ENCODE measurements at places on chromosomes 2 and 18.

- no peak for DNase-seq
Observed at GRCh38 chr2:51213826-51214225, 181.9 kb upstream of the NRXN1 start.

DNA sequence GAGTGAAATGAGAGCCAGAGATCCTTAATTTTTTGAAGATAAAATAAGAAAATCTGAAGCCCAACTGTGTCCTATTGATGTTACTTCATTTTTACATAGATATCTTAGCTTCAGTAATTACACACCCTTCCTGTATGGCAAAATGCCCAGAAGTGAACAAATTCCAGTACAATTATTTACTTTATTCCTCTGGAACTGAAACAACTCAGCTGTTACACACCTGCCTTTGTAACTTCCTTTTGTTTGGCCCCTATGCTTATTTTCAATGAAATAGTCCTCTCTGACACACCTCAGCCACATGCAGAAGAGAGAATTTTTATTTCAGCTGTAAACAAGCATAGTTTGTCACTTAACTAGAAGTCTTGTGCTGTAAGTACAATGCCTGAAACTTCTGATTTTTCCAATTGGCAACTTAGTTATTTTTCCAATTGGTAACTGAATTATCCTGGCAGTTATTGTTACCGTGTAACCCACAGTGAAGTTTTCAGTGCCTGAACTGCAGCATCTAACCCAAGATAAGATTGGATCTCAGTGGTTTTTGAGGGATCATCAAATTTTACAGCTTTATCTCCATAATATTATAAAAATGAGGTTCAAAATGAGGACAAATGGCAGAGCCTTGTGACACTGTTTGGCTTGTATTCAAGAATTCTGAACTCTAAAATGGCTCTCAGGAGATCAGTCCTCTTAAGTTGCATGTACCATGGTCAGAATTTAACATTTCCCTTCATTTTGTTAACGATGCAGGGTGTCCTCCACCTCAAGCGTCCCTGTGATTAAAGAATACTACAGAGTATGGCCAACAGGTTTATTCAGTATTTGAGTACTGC, 82.6 kb downstream of the PKP4 start:
- no peak for DNase-seq

- no peak for DNase-seq
Observed at GRCh38 chr2:216792222-216793021, 67.4 kb downstream of the TNP1 start.

DNA sequence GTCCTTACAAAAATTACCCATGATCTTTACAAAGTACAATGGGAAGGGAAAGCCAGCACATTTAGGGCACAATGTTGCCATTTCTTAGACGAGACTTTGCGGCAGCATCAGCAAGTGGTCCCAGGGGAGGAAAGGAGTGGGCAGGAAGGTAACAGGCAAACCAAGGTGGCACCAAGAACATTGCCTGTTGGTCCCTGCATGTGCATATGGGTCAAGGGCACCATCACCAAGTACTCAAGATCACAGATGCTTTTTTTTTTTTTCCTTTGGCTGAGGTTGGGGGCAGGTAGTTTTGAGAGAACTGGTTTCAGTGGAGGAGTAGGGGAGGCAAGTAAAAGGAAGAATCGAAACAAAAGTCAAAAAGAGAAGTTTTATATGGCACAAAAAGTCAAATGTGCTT, 752 bp upstream of the CYTIP start:
- no peak for DNase-seq

DNA sequence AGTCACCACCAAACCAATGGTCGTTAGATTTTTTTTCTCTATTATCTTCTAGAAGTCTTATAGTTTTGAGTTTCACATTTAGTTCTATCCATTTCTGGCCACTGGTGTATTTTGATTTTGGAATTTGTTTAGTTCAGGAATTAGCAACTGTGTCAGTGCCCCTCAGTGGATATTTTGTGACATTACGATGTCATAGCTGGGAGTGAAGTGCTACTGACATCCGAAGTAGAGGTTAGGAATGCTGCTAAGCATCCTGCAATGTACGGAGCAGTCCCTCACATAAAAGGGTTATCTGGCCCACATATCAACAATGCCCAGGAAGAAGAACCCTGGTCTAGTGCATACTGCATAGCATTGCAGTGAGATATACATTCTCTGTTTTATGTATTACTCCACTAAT, 157.4 kb upstream of the RGPD4 start:
- no peak for DNase-seq

- DNase-seq = no peak
Observed at GRCh38 chr2:55054106-55054875, 4.0 kb upstream of the RTN4 start.
